ENCODE measurements at places on chromosomes 6 and 20.

GRCh38 chr6:89950446-89950845 lies 56.2 kb downstream of the GJA10 start:
- no peak for DNase-seq

GRCh38 chr6:111791415-111791814 lies 81.8 kb downstream of the FYN start:
- no peak for DNase-seq

GRCh38 chr6:116280161-116280932 lies 617 bp upstream of the TSPYL1 start:
- DNase-seq, result peak; percentile 23

DNA sequence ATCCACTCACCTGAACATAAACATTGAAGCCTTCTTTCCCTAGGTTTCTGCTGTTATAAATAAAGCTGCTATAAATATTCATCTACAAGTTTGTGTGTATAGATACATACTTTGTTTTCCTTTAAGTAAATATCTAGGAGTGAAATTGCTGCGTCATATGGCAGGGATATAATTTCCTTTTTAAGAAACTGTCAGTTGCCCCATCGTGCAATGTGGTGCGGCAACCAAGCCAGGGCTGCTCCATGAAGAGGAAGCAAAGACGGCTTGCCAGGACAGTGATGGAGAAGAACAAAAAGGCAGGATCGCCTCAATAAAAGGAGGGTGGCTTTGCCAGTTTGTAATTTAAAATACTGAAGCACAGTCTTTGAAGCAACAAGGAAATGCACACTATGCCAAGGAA lies 36.6 kb downstream of the CITED2 start:
- no peak for DNase-seq

- peak; percentile 11 for DNase-seq
Measured at GRCh38 chr6:11730641-11731040, 48.0 kb downstream of the ADTRP start.

Data from DMS53 (cell line).